ENCODE measurements at places on chromosomes 12 and 14. TPM values are rescaled to one million over a fixed set of nuclear protein-coding genes. Genes with fewer than 3 reads are reported as not detected.

- peaks cover 42% of the 10 kb centered on the region for H3K4me1 ChIP-seq
- H3K36me3 ChIP-seq: no peaks in the 10 kb centered on the region
- H3K27me3 ChIP-seq: no peaks in the 10 kb centered on the region
- H3K27ac ChIP-seq: no peak overlapping the region
Observed at GRCh38 chr12:112124918-112125249, 476 bp upstream of the TRAFD1 start.

LRRK2 gene
- total RNA-seq: 0.42 TPM

DNA sequence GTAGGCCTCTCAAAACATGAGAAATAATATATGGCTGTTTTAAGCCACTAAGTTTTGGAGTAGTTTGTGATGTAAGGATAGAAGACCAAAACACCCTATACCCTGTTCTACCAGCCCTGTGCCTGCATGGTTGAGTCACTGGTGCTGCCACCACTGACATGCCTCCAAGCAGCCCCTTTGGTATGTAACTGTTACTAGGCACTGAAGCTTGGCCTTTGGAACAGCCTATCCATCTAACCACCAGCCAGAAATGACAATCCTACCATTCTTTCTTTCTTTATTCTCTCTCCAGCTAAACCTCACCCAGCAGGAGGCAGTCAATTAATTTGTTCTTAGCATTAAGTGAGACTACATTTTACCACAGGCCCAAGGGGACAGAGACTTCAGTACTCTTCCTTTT is 240.3 kb downstream of the MSRB3 start:
- H3K4me3 ChIP-seq: no peak overlapping the region
- H3K36me3 ChIP-seq: no peaks in the 10 kb centered on the region
- no peak for DNase-seq
- H3K27me3 ChIP-seq: no peaks in the 10 kb centered on the region
- no peaks in the 10 kb centered on the region for H3K4me1 ChIP-seq

SPRING1 gene
- 7.8 TPM for total RNA-seq

- no peaks in the 10 kb centered on the region for H3K36me3 ChIP-seq
- no peaks in the 10 kb centered on the region for H3K4me1 ChIP-seq
- no peak for DNase-seq
- H3K4me3 ChIP-seq: no peak overlapping the region
- H3K27ac ChIP-seq: no peak overlapping the region
Observed at GRCh38 chr14:90355540-90356518, 24.1 kb upstream of the NRDE2 start.

DNA sequence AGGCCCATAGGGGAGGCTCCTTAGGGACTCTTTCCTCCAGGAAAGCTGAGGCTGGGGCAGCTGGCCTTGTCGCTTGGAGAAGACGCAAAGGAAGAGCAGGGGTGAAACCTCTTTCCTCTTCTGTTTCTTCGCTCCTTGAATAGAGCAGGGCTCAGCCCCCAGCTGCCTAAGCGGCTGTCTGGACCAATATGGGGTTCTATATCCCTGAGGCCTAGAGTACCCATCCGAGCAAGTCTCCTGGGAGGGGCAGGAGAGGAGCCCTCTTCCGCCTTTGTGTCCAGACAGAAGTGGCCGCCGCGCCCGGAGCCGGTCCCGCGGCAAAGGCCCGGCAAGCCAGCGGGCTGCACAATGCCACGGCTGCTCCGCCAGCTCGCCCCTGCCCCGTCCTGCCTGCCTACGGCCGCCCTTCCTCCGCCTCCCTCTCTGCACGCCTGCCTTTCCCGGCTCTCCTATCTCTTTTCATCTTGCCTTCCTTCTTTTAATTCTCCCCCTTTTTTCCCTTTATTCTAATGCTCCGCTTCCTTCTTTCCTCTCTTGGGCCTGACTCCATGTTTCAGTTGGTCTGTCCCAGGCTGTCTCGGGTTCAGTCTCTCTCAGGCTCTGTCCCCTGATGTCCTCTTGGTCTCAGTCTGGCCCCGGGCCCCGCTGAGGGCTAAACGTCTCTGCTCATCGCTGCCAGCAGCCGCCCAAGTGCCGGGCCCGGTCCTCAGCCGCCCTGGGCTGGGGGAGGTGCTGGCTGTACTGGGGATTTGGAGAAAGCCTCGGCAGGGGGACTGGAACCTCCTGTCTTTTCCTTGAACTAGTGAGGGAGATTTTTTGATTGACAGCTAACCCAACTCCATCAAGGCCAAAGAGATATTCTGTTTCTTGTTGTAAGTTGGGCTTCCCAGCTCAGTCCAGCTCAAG is 2.5 kb upstream of the HOXC9 start:
- no peak for DNase-seq
- no peak overlapping the region for H3K27ac ChIP-seq
- H3K4me3 ChIP-seq: no peak overlapping the region
- no peaks in the 10 kb centered on the region for H3K36me3 ChIP-seq
- H3K4me1 ChIP-seq: peaks cover 64% of the 10 kb centered on the region

- H3K27me3 ChIP-seq: no peaks in the 10 kb centered on the region
- no peak overlapping the region for H3K27ac ChIP-seq
- peaks cover 8% of the 10 kb centered on the region for H3K36me3 ChIP-seq
- DNase-seq: no peak
- H3K4me3 ChIP-seq: no peak overlapping the region
Observed at GRCh38 chr14:93049315-93049714, 66.4 kb downstream of the ITPK1 start.

TAS2R43 gene
- total RNA-seq: 2.3 TPM

- H3K36me3 ChIP-seq: peaks cover 14% of the 10 kb centered on the region
- no peak for DNase-seq
- no peaks in the 10 kb centered on the region for H3K27me3 ChIP-seq
- peak overlapping the region; percentile 97 for H3K4me3 ChIP-seq
- peaks cover 39% of the 10 kb centered on the region for H3K4me1 ChIP-seq
Observed at GRCh38 chr12:12726555-12727093, 9.5 kb downstream of the CDKN1B start.

DNA sequence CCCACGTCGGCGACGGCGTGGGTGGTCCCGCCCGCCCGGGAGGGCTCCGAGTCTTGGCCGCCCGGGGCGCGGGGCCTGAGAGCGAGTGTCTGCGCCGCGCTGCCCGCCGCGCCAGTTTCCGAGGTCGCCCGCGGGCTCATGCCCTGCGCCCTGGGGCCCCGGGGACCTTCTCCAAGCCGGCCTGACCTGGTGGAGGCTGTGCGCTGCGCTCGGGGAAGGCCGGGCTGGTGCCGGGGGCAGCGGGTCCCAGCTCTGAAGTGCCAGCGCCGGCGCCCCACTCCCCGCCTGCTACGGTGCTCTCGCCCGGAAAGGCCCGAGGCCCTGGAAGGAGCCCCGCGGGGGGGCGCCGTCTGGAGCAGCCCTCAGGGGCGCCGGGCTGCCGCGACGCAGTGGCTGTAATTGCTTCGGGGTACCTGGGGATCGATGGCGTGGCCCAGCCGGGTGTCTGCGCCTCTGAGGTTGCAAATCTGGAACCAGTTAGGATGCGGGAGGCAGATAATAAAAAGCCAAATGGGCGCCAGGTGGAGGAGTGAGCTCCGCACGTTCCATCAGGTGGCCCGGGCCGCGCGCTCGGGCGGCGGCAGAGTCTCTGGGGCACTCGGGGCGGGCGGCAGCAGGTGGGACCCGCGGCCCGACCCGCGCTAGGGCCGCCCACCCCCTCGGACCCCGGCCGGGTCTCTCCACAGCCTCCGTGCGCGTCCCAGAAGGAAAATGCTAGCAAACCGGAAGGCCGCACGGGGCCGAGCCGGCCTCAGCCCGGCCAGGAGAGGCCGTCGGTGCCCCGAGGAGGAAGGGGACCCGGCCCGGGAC is 102.3 kb upstream of the DIO3 start:
- no peak overlapping the region for H3K27ac ChIP-seq
- no peak overlapping the region for H3K4me3 ChIP-seq
- H3K36me3 ChIP-seq: no peaks in the 10 kb centered on the region
- no peak for DNase-seq
- peaks cover 48% of the 10 kb centered on the region for H3K27me3 ChIP-seq
- peaks cover 14% of the 10 kb centered on the region for H3K4me1 ChIP-seq

- H3K36me3 ChIP-seq: peaks cover 53% of the 10 kb centered on the region
- DNase-seq: no peak
- H3K4me3 ChIP-seq: no peak overlapping the region
- no peaks in the 10 kb centered on the region for H3K4me1 ChIP-seq
- no peak overlapping the region for H3K27ac ChIP-seq
- no peaks in the 10 kb centered on the region for H3K27me3 ChIP-seq
Observed at GRCh38 chr12:3636328-3636727, 116.6 kb downstream of the CRACR2A start.

DNA sequence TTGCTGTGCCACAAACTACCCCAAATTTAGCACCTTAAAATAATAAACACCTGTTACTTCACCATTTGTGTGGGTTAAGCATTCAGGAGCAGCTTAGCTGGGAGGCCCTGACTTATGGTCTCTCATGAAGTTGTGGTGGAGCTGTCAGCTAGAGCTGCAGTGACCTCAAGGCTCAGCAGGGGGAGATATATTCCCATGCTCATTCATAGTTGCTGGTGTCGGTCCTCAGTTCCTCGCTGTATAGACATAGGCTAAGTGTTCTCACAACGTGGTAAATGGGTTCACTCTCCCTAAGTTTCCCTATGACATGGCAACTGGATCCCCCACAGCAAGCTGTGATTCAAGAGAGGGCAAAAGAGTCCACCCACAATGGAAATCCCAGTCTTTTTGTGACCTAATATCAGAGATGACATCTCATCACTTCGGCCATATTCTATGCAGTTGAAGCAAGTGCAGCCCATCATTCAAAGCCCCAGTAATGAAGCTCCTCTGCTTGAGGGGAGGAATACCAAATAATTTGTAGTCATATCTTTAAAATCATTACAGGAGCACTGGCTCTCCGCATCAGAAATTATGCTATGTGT is 41.1 kb downstream of the PRB3 start:
- no peaks in the 10 kb centered on the region for H3K36me3 ChIP-seq
- no peak overlapping the region for H3K4me3 ChIP-seq
- no peaks in the 10 kb centered on the region for H3K4me1 ChIP-seq

HSPA2 gene
- 1.5 TPM for total RNA-seq

C12orf56 gene
- 0.17 TPM for total RNA-seq

- H3K36me3 ChIP-seq: no peaks in the 10 kb centered on the region
- H3K27me3 ChIP-seq: peaks cover 11% of the 10 kb centered on the region
- no peak overlapping the region for H3K27ac ChIP-seq
- DNase-seq: no peak
- H3K4me3 ChIP-seq: no peak overlapping the region
Observed at GRCh38 chr14:104957146-104958113, 20.7 kb downstream of the AHNAK2 start.

- H3K27ac ChIP-seq: peak overlapping the region; percentile 46
- peaks cover 62% of the 10 kb centered on the region for H3K4me1 ChIP-seq
- DNase-seq: no peak
- peak overlapping the region; percentile 93 for H3K4me3 ChIP-seq
Observed at GRCh38 chr14:24147761-24148428, 597 bp downstream of the RNF31 start.

DNA sequence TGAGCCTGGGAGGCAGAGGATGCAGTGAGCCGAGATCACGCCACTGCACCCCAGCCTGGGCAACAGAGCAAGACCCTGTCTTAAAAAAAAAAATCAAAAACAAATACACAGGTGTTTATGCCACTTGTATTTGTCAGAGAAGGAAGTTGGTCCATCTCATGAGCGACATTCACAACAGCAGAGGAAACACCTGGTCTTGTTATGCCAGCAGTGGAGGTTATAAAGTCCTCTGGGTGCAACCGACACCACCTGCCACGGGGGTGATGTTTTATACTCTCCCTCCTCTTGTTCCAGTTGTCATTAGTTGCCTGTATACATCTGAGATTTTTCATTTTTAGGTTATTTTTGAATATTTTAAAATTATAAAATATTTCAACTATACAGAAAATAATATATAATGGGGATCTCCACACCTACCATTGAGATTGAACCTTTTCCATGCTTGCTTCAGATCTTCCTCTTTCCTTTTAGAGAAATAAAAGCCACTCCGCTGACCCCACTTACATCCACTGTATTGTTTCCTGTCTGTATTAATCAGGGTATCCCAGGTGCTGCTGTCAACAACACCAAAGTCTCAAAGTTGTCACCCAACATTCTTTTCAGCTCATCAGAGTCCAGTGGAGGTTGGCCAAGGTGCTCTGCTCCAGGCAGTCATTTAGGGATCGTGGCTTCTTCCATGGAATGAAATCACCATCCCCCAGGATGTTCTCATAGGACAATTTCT is 65.1 kb downstream of the RNFT2 start:
- no peaks in the 10 kb centered on the region for H3K4me1 ChIP-seq
- no peak for DNase-seq
- H3K27me3 ChIP-seq: no peaks in the 10 kb centered on the region
- H3K27ac ChIP-seq: no peak overlapping the region

- DNase-seq: no peak
- H3K4me3 ChIP-seq: no peak overlapping the region
- H3K27ac ChIP-seq: no peak overlapping the region
- H3K4me1 ChIP-seq: peaks cover 15% of the 10 kb centered on the region
- no peaks in the 10 kb centered on the region for H3K27me3 ChIP-seq
Observed at GRCh38 chr12:49365542-49365941, 1.7 kb upstream of the SPATS2 start.

DNA sequence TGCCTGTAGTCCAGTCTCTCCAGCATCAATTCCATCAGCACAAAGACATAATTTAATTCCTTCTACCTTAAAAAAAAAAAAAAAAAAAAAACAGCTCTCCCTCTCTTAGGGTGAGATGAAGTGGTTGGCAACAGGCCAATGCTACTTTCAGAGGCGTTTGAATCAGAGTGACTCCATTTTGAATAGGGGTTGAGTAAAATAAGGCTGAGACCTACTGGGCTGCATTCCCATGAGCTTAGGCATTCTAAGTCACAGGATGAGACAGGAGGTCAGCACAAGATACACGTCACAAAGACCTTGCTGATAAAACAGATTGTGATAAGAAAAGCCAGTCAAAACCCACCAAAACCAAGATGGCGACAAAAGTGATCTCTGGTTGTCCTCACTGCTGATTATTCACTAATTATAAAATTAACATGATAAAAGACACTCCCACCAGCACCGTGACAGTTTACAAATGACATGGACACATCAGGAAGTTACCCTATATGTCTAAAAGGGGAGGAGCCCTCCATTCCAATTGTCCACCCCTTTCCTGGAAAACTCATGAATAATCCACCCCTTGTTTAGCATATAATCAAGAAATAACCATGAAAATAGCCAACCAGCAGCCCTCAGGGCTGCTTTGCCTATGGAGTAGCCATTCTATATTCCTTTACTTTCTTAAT is 6.9 kb upstream of the TCL1B start:
- H3K27ac ChIP-seq: no peak overlapping the region
- H3K4me3 ChIP-seq: no peak overlapping the region
- H3K4me1 ChIP-seq: no peaks in the 10 kb centered on the region
- no peaks in the 10 kb centered on the region for H3K36me3 ChIP-seq

DNA sequence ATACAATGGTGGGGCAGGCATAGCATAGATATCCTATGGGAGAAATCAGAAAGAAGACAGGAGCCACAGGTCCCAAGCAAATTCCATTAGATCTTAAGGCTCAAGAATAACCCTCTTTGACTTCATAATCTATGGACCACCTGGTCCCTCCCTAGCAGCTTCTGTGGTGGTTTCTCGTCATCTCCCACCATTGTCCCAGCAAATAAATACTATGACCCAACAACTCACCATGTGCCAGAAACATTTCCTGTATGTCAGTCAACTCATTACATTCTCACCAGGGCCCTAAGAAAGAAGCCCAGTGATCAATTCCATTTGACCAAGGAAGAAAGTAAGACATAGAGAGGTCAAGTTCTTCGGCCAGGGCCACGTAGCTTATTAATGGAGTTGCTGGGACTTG is 646.2 kb downstream of the VRK1 start:
- no peaks in the 10 kb centered on the region for H3K27me3 ChIP-seq
- H3K36me3 ChIP-seq: no peaks in the 10 kb centered on the region
- H3K4me3 ChIP-seq: no peak overlapping the region
- no peak for DNase-seq

GRCh38 chr12:47397664-47398281 is 308.1 kb downstream of the RPAP3 start:
- peak; percentile 80 for DNase-seq
- peak overlapping the region; percentile 23 for H3K27ac ChIP-seq
- peaks cover 40% of the 10 kb centered on the region for H3K4me1 ChIP-seq
- no peaks in the 10 kb centered on the region for H3K36me3 ChIP-seq
- H3K27me3 ChIP-seq: no peaks in the 10 kb centered on the region

AICDA gene
- not detected for total RNA-seq

All from CD4-positive, alpha-beta T cell (primary cell).